ENCODE measurements at places on chromosomes 6 and 20.

DNA sequence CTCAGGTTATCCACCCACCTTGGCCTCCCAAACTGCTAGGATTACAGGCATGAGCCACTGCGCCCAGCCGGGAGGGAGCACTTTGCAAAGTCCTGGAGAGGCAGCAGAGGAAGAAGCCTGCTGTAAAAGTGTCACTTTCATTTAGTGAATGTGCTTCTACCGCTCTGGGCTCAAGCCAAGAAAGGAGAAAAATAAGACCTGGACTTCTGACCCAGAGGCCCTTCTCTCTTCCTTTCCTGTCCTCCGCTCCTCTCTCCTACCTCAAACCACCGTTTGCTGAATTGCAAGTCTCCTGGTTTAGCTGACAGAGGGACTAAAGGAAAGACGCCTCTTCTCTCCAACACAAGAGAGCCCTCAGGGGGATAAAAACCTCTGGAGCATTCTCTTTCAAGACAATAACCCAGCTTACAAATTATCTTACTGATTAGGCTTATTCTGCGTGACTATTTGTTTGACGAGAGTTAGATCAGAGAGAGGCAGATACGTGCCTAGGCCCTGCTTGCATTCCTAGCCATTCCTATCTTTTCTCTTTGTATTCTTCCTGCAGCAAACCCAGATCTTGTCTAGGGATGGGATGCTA lies 84.2 kb upstream of the SLC22A23 start:
- no peak for DNase-seq

DNA sequence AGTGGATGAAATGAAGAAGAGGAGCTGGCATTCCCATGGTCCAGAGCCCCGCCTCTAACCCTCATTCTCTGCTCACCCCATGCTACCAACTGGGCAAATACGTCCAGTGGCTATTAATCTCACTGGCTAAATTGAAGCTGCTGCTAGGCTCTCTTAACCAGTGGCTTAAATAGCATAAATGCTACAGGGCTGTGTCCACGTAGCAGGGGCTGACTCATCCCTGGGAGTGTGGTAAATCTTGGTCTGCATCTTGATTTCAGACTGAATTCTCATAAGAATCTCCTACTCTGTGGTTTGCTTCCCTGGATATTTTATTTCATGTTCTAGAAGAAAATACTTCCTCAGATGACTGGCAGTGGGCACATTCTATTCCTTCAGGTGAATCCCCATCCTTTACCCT lies 193.1 kb upstream of the ARG1 start:
- peak; percentile 80 for DNase-seq

- DNase-seq, result no peak
These were observed 59.0 kb upstream of the TFB1M start for GRCh38 chr6:155373276-155373675.

DNA sequence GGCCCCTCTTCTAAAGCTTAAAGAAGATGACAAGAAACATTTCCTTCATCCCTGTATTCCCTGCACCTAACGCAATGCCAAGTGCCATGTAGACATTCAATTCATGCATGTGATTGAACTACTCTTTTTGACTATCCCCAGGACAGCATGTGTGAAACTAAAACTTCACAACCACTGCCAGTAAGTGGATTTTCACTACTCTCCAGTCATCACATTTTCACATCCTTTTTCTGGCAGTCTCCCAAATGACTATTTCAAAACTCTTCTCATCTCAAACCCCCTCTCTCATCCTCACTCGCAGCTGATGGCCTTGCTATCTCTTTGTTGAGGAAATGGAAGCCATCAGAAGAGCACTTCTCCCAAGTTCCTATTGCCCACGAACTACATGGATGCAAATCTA lies 122.6 kb downstream of the OPRM1 start:
- DNase-seq, result no peak

DNA sequence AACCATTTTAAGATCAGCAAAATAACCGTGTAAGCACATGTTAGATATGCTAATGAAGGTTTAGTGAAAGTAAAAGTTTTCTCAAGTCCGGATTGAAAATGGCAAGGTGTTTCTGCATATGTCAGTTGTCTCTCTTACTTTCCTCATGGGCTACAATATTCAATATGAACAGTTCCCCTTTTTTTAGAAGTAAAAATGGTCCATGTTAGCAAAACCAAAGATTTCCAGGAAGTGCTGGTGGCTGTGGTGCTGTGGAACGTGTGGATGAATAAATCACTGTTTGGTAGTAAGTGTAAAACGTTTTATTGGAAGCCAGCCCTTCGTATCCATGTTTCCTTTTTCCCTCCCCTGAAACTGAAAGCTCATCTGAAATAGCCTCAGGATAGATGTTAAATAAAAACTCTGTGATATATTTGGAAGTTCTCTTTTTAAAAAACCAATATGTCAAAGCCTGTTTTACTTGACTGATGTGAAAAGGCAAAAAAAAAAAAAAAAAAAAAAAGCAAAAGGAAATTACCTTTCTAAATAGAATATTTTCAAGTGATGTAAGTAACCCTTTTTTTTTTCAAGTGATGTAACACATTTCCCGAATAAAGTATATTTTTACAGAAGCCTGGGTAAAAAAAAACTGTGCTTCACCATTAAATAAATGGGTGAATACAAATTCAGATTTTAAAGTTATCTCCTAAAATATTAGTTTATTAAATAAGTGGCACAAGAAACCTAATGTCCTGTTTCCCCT lies 41.9 kb downstream of the PLEKHG1 start:
- peak; percentile 8 for DNase-seq

DNA sequence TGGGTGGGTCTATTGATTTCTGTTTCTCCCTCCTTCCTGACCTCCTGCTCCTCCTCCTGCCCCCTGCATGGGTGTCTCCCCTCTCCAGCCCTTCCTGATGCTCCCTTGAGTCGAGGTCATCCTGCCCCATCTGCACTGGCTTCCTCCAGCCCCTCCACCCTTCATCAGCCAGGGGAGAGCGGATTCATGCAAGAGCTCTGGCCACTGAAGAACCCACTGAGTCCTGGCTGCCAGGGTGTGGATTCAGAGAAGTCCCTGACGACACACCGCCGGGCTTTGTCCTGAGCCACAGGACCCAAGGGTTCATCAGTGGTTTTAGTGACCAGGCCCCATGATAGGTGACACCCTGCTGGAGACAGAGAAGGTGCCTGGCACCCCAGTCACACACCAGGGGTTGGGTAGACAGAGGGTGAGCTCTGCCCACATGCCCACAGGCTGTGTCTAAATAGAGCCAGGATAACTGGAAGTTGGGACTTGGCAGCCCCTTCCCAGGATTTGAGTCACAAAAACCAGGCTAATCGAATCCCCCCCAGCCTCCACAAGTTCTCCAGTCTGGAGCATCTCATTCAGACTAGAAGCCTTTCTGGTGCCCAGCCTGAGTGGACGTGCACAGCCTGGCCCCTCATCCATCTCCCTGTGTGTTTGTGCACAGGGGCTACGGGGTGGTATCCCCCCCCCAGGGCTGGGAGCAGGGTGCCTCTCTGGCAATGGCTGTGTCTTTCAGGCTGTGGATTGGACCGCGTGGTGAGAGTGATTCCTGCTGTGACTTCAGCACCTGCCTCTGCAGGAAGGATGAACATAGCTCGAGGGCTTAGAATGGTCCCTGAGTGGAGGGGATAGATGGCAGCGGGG lies 1.2 kb downstream of the GFRA4 start:
- DNase-seq, result no peak

- peak; percentile 59 for DNase-seq
These were observed 158.7 kb upstream of the PDE10A start for GRCh38 chr6:165821754-165822153.

DNA sequence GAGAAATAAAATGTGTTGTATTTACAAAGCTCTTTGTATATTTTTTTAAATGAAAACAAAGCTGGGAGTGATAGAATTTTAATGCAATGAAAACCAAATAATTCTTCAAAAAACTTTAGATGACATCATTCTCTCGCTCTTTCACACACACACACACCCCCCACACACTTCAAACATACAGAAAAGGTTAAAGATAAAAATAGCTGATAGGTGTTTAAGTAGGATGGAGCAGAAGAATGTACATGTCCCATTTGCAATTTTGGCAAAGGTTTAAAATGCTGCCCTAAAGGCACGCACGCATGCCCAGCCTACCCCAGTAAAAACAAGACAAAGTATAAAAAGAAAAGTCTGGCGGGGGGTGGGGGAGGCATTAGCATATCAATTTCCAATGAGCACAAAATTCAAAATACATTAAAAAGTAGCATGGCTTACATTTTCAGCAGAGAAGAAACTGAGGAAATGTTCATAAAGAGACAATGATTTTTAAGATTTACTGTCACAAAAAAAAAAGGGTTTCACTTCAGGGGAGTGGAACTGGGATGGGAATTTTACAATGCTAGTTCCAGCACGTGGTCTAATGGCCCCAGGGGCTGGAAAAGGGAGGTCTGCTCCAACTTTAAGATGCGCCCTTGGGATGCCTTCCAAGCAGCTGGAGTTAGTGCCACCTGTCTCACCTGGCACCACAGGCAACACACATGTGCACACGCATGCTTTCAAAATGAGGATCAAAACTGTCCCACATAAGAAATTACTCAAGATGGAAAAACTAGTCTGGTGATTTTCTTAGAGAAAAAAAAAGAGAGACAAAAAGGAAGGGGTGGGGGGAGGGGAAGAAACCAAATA lies 55.1 kb upstream of the NFATC2 start:
- no peak for DNase-seq

- DNase-seq, result no peak
These were observed 55.5 kb upstream of the RUNX2 start for GRCh38 chr6:45272626-45273025.

- DNase-seq, result no peak
These were observed 808.4 kb upstream of the CITED2 start for GRCh38 chr6:140182821-140183220.

DNA sequence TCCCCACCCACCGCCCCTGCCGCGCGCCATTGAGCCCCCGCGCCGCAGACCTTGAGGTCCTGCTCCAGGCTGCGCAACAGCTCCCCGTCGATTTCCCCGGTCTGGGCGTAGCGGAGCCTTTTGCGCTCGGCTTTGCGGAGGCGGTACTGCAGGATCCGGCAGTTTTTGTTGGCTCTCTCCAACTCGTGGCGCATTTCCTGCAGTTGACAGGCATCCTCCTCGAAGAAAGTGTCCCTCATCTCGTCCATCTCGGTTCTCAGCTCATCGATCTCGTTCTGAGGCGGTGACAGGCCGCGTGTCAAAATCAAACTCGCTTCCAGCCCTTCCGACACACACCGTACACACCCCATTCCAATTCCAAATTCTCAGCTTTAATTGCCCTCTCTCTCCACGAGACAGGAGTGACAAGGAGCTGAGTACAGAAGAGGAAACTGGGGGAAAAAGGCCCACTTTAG lies 4.3 kb downstream of the MTCL3 start:
- no peak for DNase-seq

- no peak for DNase-seq
These were observed 14.5 kb downstream of the NPEPL1 start for GRCh38 chr20:58706975-58707681.

DNA sequence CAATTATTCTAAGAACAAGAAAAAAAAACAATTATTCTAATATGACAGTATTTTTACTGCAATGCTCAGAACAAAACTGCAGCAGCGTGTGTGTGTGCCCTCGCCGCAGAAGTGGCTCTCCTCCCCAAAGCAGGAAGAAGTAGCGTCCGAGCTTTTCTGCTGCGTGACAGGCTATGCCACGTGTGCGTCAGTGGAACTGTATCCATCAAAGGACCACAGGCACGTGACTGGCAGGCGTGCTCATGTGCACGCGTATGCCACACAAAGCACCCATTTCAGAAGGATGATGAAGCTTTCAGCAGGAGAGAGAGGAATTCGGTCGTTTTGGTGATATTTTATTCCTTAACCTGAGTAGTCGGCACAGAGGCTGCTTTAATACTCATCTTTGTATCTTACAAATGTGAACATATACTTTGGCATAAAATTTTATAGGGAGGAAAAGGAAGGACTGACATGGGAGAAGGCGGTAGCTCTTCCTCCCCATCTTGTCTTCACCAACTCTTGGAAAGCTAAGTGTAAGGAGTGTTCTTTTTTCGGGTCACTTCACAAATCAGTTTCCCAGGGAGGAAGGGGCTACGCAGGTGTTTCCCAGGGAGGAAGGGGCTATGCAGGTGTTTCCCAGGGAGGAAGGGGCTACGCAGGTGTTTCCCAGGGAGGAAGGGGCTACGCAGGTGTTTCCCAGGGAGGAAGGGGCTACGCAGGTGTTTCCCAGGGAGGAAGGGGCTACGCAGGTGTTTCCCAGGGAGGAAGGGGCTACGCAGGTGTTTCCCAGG lies 3.4 kb downstream of the TCFL5 start:
- no peak for DNase-seq

DNA sequence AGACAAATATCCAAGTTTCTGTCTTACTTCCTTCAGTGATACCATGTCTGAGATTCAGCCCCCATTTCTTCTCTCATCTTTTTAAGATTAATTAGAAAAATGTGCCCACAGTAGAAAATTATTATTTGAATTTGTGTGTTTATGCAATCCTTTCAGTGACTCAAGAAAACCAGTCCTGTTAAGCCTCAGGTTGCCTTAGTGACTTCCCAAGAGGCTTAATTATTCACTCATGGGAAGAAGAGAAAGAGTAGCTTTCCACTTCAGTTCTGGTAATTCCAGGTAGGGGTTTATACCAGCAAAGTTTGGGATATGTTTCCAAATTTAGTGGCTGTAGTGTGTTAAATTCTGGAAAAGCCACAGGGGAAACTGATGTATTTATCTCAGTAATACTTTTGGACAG lies 149.1 kb downstream of the RIMS1 start:
- no peak for DNase-seq

GRCh38 chr20:45032276-45032675 lies 66.0 kb downstream of the STK4 start:
- DNase-seq, result no peak

DNA sequence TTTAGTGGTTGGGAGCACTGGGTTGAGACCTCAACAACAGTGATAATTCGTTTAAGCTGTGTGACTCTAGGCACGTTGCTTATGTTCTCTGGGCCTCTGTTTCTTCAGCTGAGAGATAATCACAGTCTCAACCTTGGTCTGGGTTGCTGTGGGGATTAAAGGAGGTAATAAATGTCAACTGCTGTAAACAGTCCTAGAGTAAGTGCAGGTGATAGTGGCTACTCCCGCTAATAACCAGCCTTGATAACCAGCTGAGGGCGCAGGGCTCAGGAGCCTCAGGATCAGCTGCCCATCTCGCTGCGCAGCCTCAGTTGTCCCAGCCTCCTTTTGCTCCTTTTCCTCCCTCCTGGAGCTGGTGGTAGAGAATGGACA lies 58.0 kb downstream of the JARID2 start:
- no peak for DNase-seq

- no peak for DNase-seq
These were observed 73.4 kb downstream of the FUT9 start for GRCh38 chr6:96089173-96089572.

GRCh38 chr20:63073738-63074065 lies 66.9 kb upstream of the BHLHE23 start:
- no peak for DNase-seq

DNA sequence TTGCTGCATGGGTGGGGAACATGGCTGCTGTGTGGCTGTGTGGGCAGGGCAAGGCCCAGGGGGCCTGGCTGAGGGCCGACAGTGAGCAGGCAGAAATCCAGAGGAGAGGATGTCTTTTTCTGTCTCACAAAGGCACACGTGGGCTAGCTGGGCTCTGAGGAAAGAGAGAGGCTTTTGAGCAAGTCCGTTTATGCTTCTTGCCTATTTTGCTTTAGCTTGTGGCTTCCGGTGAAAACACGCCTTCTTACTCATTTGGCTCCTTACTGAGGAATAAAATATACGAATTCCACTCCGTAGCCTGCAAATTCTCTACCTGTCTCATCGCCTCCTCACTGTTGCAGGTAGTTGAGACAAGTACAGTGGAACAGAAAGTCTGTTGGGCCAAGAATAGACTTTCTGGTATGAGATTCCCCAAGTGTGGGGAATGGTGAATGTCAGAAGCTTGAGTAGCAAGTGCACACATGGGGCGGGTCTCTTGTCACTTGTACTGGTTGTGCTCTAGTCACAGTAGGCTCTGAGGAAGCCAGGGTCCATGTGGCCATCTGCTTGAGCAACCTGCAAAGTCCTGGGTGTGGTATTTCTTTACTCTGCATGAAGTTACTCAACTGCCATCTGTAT lies 28.4 kb downstream of the WRNIP1 start:
- no peak for DNase-seq

Measured in A172 (cell line).